ENCODE measurements at places on chromosomes 2 and 18.

GRCh38 chr18:58400331-58400870, 228.5 kb downstream of the ALPK2 start:
- no peak for DNase-seq

DNA sequence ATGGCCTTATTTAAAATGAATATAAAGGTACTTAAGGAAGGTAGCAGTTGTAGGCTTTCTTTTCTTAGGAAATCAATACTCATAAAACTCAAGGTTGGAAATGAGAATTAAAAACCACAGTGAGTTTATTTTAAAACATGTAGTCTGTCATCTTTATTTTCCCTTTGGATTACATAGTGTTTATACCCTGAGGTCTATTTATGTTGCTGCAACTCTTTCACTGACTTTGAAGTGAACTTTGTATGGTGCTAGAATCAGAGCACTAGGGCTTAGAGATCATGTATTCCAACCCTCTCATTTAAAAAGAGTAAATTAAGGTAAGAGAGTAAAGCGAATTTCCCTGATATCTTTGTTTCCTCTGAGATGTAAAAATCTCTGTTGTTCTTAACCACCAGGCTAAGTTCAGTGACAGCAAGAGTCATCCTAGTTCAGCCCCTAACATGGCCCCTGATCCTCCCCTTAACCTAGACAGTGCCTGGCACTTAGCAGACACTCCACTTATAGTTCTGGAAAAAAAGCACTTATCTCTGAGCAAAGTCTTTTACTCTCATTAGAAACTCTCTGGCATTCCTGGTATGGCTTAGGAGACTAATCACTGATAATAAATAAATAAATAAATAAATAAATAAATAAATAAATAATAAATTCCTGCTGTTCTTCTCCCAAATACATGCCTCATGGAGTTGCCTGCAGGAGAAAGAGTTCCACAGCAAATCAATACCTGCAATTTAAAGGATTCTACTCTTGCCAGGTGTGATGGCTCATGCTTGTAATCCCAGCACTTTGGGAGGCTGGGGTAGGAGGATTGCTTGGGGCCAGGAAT, 33.0 kb upstream of the PPP1R1C start:
- no peak for DNase-seq

- DNase-seq: no peak
Measured at GRCh38 chr18:34971313-34971712, 69.9 kb upstream of the MAPRE2 start.

DNA sequence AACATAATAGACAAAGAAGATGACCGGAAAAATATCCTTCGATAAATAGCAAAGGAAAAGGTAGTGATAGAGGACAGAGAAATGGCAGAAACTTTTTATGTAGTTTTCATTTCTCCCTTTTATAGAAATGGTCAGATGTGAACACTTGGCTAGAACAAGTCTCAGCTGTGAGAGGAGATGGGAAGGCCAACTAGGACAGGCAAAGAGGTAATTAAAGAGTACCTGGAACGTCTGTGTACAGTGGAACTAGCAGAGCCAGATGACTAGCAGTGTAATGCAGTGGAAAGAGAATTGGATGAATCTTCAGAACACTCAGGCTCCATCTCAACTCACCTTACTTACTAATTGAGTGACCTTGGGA, 69.2 kb downstream of the NABP1 start:
- DNase-seq: no peak

GRCh38 chr2:29000481-29000880, 19.4 kb downstream of the TOGARAM2 start:
- no peak for DNase-seq

DNA sequence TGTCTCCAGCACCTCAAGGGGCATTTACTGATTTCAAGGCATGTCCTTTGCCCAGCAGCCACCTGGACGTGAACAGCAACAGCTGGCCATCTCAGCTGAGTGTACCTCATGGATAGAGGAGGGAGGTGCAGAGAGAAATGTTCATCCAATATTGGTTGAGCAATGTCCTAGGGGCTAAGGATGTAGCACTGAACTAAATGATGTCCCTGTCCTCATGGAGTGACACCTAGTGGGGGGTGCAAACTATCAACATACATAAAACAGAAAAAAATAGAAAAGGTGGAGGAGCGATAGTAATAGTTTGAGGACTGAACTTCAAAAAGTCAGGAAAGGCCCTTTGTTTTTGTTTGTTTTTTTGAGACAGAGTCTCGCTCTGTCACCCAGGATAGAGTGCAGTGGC, 4.8 kb upstream of the UGGT1 start:
- DNase-seq: no peak

- DNase-seq: no peak
Measured at GRCh38 chr2:1883476-1883875, 139.2 kb upstream of the PXDN start.

- no peak for DNase-seq
Measured at GRCh38 chr18:3530807-3531206, 80.8 kb downstream of the TGIF1 start.

- no peak for DNase-seq
Measured at GRCh38 chr2:37357530-37357929, 13.1 kb downstream of the QPCT start.

- DNase-seq: no peak
Measured at GRCh38 chr2:207792244-207792785, 22.6 kb upstream of the FZD5 start.

DNA sequence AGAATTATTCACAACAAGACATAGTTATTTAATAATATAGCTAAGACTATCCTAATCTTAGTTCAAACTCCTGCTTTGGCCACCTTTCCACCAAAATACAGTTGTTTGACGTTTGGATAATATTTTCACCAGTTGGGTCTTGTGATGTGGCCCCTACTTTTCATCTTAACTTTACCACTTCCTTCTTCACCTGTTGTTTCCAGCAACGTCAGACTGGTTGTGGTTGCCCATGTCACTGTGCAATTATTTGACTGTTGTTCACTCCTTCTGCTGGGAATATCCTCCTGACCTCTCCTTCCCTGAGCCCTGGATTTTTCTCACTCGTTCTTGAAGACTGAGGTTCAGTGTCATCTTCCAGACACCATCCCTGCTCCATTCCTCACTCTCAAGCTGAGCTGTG, 132.2 kb upstream of the RASGRP3 start:
- DNase-seq: no peak

DNA sequence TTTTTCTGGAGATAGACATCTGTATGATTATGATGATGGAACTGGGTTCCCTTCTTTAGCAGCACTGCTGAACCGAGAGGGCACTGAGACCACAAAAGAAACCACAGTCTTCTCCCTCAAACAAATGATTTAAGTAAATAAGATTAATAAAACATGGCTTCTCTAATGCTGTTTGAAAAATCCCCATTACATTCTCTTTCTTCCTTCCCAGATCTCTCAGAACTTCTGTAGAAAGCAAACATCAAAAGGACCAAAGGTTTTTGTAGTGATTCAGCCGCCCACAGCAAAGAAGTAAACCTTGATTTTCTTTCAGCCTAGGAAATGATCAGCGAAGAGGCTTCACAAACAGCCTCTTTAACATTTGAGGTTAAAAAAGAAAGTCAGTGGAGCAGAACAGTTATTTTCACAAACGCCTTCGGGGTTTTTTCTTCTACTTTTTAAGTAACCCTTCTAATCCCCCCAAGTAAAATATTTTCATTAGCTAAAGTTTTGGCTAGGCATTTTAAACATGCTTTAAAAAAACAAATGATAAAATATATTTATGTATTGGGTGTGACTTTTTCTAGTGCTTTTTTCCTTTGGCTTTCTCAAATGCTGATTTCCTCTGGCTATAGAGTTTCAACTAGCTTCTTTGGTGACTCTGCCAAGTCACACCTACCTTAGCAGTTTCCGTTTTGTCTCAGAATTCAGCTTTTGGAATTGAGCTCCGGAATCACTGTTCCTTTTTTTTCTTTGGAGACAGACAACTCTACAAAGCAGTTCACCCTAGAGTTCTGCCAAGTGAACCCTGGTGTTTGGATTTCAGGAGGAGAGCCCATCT, 89.6 kb downstream of the UPP2 start:
- DNase-seq: peak; percentile 64

- DNase-seq: no peak
Measured at GRCh38 chr2:85221067-85221691, 88.0 kb downstream of the TCF7L1 start.

GRCh38 chr18:52403291-52404021, 63.5 kb downstream of the DCC start:
- peak; percentile 19 for DNase-seq

All from NCI-H1105 treated with DMSO at 0.1 percent for 48 hours (cell line).